Hematopoietic multipotent progenitor cell treated with erythropoietin and hydrocortisone succinate and interleukin-3 and kit ligand, for 15 days (in vitro differentiated cells): ENCODE measurements at places on chromosomes 11 and 22.

DNA sequence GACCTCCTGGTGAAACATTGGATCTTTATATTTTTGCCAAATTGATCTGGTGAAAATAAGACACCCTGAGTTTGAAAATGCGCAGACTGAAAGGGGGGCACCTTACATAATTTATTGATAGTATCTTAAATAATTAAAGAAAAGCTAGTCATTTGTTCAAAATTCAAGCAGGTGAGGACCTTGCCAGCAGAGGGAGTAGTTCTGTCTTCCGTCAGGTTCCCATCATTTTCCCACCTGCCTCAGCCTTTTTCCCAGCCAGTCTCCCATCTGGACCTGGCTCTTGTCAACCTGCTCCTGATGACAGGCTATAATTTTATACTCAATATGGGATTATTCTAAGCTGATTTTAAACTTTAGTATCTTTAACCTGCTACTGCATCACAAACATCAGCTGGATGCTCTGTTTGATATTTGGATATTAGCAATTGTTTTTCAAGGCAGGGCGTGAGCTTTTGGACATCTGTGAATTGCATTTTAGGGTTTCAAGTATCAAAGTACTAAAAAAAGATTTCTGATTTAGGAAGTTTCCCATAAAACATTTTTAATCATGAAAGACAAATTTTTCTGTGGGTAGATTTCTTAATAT lies 132.0 kb downstream of the ELP4 start:
- no peak for DNase-seq

DNA sequence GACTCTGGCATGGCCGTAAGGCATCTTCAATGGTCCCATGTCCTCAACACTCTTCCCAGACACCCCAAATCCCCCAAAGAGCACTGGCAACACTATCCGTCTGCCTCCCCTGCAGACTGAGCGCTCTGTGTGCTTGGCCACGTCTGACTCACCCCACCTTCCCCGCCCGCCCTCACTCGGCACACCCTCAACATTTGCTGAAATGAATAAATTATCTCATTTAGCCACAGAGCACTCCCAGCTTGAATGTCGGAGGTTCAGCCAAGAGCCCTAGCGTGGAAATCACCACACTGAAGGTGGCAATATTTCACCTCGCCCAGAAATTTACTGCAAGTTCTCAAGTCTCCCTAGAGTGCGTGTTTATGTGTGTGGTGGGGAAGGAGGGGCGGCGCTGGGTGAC lies 46.6 kb upstream of the TCF20 start:
- DNase-seq: peak; percentile 28

DNA sequence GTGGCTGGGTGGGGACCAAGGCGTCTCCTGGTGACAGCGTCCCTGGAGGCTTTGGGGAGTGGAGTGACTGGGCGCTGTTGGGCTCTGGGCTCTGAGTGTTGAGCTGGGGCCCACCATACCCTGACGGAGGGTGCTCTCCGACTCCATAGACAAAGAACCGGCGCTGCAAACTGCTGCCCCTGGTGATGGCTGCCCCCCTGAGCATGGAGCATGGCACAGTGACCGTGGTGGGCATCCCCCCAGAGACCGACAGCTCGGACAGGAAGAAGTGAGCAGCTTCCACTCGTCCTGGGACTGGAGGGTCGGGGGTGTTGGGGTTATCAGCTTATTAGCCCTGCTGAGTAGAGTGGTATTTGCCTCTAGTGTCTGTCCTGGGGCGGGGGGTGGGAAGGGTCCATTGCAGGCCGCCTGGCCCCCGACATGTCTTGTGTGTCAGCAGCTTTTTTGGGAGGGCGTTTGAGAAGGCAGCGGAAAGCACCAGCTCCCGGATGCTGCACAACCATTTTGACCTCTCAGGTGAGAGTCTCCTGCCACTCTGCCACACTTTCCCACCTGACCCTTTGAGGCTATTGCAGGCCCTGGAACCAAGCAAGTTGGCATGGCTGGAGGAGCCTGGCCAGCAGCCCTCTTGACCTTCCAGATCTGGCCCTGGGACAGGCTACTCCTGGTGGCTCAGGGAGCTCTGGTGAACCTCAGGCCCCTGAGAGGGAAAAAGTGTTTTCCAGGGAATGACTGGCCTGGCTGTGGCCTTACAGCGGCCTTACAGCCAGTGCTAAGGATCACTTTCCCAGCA lies 7.6 kb downstream of the CLDN5 start:
- DNase-seq: no peak

DNA sequence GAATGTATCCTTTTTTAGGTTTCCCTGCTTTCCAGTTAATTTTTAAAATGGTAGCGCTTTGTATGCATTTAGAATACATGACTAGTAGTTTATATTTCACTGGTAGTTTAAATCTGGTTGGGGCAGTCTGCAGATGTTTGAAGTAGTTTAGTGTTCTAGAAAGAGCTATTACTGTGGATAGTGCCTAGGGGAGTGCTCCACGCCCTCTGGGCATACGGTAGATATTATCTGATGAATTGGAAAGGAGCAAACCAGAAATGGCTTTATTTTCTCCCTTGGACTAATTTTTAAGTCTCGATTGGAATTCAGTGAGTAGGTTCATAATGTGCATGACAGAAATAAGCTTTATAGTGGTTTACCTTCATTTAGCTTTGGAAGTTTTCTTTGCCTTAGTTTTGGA lies 86.4 kb upstream of the BIRC3 start:
- no peak for DNase-seq

DNA sequence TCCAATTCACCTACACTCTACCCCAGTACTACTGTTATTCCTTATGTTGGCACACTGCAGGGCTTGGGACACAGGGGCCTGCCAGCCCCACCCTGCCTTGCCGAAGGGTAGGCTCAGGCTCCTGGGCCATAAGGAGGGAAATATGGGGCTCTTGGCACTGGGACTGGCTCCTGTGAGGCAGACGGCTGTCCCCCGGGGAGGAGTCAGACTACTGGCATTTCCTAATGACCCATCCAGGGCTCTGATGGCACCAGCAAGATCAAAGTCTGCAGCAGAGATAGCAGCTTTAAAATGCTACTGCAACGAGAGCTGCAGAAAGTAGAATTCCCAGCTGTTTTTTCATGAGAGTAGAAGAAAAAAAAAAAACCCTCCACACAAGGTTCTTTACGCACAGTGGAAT lies 42.2 kb upstream of the CYP2D6 start:
- no peak for DNase-seq

- peak; percentile 44 for DNase-seq
These were observed 18.5 kb downstream of the MYH9 start for GRCh38 chr22:36369004-36369921.

DNA sequence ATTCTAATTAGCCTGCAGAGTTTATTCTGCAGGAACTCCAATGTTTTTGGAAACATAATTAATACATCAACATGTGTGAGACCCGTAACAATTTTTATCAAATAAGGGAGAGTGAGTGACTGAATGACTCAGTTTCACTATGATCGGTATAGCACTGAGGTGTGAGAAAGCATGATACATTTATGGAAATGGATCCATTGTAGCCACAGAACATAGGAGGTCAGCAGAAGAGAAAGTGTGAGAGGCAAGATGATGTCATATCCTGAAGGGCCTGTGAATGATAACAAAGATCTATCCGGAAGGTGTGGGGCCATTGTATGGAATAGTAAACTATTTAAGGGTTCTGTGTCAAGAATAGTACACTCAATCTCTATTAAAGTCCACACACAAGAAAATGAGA lies 1406.1 kb upstream of the TENM4 start:
- DNase-seq: no peak

DNA sequence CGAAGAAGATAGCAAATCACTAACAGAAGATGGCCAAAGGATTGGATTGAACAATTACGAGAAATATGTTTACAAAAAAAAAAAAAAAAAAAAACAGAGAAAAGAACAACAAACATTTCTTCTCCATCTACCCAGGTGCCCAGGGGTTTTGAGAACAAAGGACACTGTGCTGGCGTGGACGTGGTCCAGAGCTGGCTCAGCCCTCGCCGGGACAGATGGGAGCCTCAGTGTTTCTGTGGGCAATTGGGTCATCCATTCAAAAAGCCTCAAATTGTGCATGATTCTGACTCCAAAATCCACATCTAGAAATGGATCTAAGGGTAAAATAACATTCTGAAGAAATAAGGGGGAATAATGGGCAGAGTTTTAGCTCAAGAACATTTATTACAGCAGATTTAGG lies 63.1 kb downstream of the DHCR7 start:
- DNase-seq: no peak

DNA sequence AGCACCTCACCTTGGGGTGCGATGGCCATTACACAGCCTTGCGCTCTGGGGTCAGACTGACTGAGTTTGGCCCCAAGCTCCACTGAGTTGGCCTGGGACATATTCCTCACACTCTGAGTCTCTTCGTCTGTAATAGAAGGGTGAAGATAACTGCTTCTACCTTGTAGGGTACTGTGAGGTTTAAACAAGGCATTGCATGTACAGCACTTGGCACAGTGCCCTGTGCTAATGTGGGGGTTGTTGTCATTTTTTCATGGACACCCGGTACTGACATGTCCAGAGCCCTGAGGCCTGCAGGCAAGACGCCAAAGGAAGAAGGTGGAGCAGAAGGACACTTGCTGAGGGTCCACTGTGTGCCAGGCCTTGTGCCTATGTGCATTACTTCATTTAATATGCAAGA lies 50.7 kb downstream of the OTOG start:
- DNase-seq: no peak

GRCh38 chr11:106958517-106959248 lies 59.6 kb downstream of the GUCY1A2 start:
- DNase-seq: no peak

DNA sequence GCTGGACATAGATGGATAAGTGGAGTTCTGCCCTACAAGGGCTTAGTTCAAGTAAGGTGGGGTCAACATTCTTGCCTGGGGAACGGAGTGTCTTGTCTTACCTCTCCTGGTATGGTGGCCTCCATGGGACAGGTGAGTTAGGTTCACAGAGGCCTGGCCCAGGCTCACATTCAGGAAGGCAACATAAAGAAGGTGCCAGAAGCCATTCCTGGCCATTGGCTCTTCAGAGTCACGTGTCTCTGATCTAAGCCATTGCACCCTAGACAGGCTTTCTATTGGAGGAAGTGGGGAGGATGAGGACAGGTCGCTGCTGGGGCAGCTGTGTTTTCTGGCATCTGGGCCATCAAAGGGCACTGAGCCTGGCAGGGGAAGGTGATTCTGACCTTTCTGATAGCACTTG lies 14.8 kb downstream of the LMO2 start:
- DNase-seq: no peak

- DNase-seq: no peak
These were observed 690 bp upstream of the UVRAG start for GRCh38 chr11:75814363-75814676.

DNA sequence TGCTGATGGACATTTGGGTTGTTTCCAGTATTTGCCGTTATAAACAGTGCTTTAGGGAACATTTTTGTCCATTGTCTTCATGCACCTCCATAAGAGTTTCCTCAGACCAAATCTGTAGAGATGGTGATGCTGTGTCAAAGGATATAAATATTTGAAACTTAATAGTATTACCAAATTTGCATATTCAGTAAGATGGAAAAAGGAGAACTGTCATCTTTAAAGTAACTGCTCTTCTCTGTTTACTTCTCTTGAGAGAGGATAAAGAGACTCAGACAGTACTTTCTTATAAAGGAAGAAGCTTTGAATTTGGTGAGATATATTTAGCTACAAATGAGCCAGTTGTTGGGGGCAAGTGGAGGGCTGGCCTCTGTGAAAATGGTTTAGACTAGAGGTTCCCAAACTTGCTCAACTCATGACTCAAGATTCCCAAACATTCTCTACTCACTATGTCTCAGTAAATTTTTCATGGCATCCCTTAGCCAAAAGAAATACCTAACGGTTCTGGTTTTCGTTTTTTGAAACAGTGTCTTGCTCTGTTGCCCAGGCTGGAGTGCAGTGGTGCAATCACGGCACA lies 26.2 kb downstream of the SHISA8 start:
- no peak for DNase-seq

- no peak for DNase-seq
These were observed 12.3 kb downstream of the LARGE2 start for GRCh38 chr11:45934580-45935318.

- DNase-seq: no peak
These were observed 12.4 kb downstream of the PICK1 start for GRCh38 chr22:38069372-38070249.

DNA sequence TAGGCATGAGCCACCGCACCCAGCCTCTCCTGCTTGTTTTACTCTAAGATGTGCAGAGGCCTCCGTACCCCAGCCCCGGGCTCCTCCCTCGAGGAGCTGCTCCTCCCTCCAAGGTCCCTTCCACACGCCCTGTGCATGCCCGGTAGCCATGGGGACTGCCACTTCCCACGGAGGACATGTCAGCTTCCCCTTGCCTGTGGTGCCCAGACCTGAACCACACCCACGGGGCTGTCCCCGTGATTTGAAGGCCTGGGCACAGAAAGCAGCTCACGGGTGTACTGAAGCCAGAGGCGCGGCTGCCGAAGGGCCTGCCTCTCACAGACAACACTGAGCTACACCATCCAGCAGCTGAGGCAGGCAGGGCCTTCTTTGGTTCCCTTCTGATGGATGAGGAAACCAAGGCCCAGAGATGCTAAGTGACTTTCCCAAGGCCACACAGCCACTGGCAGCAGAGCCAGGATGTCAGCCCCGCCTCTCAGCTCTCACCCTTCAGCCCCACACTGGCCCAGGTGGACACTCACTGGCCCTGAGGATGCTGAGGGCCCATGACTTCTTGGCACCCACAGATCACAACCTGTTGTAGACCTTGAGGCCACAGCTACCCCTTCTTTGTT lies 7.3 kb downstream of the INS start:
- no peak for DNase-seq

- DNase-seq: no peak
These were observed 648 bp downstream of the DLG2 start for GRCh38 chr11:85626496-85626895.

DNA sequence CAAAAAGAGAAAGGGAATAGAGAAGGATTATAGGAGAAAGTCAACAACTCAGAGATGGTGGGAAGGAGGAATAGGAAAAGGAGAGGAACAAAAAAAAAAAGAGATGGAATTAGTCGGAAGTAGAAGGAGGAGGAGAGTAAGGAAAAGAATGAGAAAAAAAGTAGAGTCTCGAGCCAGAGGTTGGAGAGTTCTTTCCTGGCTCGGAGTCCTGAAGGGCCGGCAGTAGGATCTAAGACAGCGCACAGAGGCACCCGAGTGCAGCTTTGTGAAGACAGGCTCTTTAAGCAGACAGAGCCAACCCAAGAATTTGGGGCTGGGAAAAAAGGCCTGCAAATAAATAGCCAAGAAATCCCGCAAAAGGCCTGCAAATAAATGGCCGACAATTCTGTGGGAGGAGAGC lies 170.4 kb upstream of the CCDC90B start:
- no peak for DNase-seq

- DNase-seq: no peak
These were observed 21.1 kb downstream of the RPS6KA4 start for GRCh38 chr11:64379817-64380709.

GRCh38 chr11:75728992-75729391 lies 11.4 kb downstream of the MOGAT2 start:
- no peak for DNase-seq

- no peak for DNase-seq
These were observed 777.0 kb downstream of the NTM start for GRCh38 chr11:132147464-132147863.
